ENCODE measurements at places on chromosomes 5 and 9.

DNA sequence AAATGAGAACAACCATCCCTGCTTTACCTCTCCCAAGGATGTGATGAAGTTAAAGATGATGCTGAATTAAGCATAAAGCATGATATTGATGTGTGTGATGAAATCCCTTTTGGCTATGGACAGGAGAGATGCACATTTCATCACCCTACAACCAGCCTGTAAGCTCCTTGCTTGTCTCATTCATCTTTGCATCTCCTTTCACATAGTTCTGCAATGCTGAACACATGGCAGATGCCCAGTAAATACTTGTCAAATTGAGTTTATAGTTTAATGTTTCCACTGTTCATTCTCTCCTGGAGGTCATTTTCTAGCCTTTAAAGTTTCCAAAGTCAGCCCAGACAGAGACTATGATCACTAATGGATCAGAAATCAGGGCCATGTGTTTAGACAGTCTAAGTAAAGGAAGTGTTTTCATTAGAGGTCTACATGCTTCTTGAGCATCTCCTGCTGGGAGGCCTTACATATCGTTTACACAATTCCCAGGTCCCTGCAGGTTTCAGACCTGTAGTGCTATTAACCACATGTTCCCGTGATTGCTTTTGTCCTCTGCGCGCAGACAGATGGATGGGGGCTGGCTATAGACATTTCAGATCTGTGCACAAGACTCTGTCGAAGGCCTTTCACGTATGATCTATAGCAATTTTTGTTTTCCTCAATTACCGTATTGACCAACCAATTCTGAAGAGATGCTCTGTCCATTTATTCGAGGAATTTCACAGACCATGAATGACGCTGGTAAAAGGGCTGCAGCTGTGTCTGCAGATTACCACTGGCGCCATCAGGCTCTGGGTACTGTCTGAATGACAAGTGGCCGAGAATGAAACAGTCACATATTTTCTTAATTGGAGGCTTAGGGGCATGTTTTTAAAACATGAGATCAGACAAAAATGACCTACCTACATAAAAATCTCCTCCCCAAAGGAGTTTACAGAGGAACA, 49.0 kb upstream of the CKMT2 start:
- H3K36me3 ChIP-seq = peaks cover 69% of the 10 kb centered on the region
- no peak overlapping the region for H3K27ac ChIP-seq
- H3K4me3 ChIP-seq = no peak overlapping the region
- no peaks in the 10 kb centered on the region for H3K4me1 ChIP-seq

DNA sequence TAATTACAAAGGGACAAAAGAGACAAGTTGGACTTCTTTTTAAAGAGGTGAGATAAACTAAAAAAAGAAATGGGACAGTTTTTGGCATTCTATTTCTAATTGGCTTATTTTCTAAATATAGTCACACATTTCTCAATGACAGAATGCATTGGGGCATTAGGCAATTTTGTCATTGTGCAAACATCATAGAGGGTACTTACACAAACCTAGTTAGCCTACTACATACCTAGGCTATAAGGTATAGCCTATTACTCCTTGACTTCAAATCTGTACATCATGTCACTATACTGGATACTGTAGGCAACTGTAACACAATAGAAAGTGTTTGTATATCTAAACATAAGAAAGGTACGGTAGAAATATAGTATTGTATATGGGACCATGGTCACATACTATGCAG, 56.1 kb downstream of the LSM11 start:
- no peaks in the 10 kb centered on the region for H3K4me1 ChIP-seq
- no peak overlapping the region for H3K4me3 ChIP-seq
- no peaks in the 10 kb centered on the region for H3K27me3 ChIP-seq
- H3K36me3 ChIP-seq = peaks cover 33% of the 10 kb centered on the region

- no peak overlapping the region for H3K27ac ChIP-seq
- no peak overlapping the region for H3K4me3 ChIP-seq
- DNase-seq = no peak
- no peaks in the 10 kb centered on the region for H3K36me3 ChIP-seq
- H3K27me3 ChIP-seq = no peaks in the 10 kb centered on the region
These were observed 66.5 kb downstream of the HMHB1 start for GRCh38 chr5:143878430-143878829.

DNA sequence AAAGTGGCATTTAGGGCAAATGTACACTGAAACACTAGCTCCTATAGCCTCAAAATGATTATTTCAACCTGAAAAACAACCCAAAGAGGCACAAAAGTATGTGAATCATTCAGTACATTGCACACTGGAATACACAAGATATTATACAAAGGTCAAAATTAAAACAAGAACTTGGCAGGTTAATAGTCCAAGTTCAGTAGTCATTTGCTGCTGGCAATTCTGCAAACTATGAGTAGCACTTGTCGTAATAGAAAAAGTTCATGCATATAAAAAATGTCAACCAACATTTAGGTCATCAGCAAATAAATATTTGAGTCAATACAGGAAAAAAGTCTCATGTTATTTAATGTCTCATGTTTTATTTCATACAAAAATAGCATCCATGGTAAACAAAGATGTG, 98.7 kb downstream of the LPAR1 start:
- H3K36me3 ChIP-seq = no peaks in the 10 kb centered on the region
- H3K27ac ChIP-seq = no peak overlapping the region
- no peaks in the 10 kb centered on the region for H3K4me1 ChIP-seq

Measured in CD4-positive, alpha-beta T cell (primary cell).